ENCODE measurements at places on chromosomes 4 and X. TPM values are rescaled to one million over a fixed set of nuclear protein-coding genes. Genes with fewer than 3 reads are reported as not detected.

GRCh38 chrX:15600745-15601144, at the start of gene ACE2:
Gene ACE2 (minus strand): TSS chrX:15600960. CDS start chrX:15600911, 49 bp downstream.
- DNase-seq: no peak

DNA sequence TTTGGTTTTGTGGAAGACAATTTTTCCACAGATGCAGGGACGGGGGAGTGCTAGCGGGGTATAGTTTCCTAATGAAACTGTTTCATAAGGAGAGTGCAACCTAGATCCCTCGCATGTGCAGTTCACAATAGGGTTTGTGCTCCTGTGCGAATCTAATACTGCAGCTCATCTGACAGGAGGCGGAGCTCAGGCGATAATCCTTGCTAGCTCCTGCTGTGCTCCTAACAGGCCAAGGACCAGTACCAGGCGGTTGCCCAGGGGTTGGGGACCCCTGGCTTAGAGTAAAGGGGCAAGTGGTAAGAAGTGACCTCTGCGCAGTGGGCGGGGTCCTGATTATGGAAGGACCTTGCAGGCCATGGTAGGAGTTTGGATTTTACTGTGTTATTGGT, 3.8 kb downstream of the SCML1 start:
- DNase-seq: no peak

Gene CT45A1
- not detected for polyA plus RNA-seq

Gene ZAR1
- not detected for polyA plus RNA-seq

DNA sequence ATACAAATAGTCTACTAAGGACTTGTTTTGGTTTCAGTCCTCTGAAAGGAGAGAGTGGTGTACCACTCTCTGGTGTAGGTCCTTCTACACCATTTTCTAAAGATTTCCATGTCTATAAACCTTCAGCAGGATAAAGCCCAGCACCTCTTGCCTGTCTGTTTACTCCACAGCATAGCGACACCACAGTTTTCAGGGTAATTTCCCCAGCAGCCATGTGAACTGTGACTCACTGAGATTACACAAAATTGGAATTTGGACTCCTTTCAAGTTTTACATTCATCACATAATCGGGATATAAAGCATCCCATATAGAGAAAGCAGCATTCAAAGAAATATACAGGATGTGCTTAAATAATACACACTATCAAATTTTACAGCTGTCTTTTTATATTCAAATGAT, 229.6 kb downstream of the PRDM5 start:
- DNase-seq: no peak

- DNase-seq: no peak
Observed at GRCh38 chr4:177283167-177283566, 26.5 kb upstream of the NEIL3 start.

- no peak for DNase-seq
Observed at GRCh38 chrX:21004835-21005234, 369.4 kb upstream of the CNKSR2 start.

- DNase-seq: no peak
Observed at GRCh38 chr4:98706200-98706813, 47.9 kb upstream of the TSPAN5 start.

Data from B cell (primary cell).